ENCODE measurements at places on chromosomes 7 and 10.

- no peak for DNase-seq
Measured at GRCh38 chr7:2209961-2210323, 22.8 kb downstream of the MAD1L1 start.

- DNase-seq, result peak; percentile 11
Measured at GRCh38 chr7:99473315-99473596, 566 bp downstream of the ZNF789 start.

DNA sequence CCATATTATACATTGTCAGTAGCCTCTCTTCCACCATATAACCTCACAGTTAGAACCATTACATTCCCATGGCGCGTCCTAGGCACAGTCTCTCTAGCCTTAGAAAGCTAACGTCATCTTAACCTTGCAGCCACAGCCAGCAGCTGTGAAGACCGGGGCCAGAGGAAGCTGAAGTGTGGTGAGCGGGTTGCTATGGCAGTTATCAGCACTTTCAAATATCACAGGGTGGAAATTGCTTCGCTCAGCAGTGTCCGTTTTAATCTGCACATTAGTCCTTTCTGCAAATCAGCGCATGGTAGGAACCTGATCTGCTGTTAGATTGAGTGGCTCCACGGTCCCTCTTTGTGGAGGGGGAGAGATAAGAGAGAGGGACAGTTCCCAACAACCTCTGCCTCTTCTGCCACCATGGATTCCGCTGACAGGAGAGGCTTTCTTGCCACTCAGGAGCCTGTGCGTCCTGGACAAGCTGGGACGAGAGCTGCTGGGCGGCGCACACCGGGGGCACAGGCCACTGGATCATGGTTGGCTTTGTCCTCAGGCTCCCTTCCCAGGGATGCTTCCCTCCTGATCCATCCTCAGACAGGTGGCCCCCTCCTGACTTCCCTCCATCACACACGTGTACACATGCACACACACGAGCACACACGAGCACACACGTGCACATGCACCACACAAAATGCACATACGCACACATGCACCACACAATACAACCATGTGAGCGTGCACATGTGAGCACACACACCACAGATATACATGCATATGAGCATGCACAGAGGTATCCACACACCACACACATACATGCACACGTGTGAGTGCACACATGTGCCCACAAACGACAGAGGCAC lies 93.8 kb downstream of the WDR37 start:
- DNase-seq, result no peak

- no peak for DNase-seq
Measured at GRCh38 chr10:126500866-126501265, 112.6 kb upstream of the ADAM12 start.

- no peak for DNase-seq
Measured at GRCh38 chr7:106890952-106891351, 25.9 kb downstream of the PIK3CG start.

GRCh38 chr7:88095-88926 lies 104.1 kb upstream of the FAM20C start:
- no peak for DNase-seq

- no peak for DNase-seq
Measured at GRCh38 chr10:17240096-17240495, 12.1 kb downstream of the VIM start.

All from neuronal stem cell (in vitro differentiated cells).